ENCODE measurements at places on chromosomes 12 and 14.
A peak's percentile ranks its signal among the peaks of the same experiment; 100 is the strongest.

GRCh38 chr12:128449146-128449894 is 182.3 kb downstream of the TMEM132C start:
- DNase-seq, result no peak

DNA sequence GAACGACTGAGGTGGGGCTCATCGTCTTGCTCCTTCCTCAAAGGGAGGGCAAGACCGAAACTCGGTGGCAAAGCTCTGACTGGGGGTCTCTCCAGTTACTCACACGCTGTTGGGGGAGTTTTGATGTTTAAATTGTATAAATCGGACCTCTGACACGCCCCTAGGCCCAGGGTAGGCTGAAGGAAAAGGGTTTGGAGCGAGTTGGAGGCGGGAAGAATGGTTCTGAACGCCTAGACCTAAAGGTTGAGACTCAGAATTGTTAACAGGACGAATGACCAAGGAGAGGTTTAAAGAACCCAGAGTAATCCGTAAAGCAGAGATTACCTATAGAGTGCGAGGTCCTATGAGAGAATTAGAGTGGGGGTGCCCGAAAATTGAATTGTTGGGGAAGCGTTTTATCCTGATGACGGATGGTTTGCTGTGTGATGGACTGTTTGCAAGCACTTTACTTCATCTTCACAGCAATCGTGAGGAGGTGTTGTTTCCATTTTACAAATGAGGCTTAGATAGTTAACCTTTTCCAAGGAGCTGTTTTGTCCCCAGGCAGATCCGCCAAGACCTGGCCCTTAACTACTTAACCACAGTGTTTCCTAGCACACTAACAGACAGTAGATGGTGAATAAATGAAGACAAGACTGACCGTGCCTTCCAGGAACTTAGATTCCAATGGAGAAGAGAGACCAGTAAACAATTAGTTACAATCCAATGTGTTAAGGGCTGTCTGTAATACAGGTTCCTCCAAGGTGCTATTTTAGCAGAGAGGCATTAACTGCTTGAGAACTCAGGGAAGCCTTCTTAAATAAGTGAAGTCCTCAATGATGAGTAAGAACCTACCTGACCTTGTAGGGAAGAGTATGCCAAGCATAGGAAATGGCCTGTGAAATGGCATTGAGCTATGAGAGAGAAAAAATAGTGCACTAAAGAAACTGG is 929 bp upstream of the UBE2N start:
- DNase-seq, result no peak

DNA sequence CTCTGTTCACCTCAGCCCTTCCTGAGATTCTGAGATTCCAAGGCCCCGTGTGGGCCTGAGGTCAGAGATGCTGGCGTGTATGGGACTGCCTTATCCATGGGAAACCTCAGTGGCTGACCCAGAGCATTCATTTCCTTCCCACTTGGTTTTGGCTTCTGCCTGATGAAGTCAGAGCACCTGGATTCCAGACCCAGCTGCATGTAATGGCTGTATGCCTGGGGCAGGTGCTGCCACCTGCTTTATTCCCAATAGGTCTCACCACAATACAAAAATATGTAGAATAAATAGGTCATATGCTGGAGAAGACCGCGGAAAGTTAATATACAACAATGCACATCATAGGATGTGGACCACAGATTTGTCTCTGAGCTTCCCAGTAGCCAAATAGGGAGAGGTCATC is 25.6 kb downstream of the FIGNL2 start:
- no peak for DNase-seq

DNA sequence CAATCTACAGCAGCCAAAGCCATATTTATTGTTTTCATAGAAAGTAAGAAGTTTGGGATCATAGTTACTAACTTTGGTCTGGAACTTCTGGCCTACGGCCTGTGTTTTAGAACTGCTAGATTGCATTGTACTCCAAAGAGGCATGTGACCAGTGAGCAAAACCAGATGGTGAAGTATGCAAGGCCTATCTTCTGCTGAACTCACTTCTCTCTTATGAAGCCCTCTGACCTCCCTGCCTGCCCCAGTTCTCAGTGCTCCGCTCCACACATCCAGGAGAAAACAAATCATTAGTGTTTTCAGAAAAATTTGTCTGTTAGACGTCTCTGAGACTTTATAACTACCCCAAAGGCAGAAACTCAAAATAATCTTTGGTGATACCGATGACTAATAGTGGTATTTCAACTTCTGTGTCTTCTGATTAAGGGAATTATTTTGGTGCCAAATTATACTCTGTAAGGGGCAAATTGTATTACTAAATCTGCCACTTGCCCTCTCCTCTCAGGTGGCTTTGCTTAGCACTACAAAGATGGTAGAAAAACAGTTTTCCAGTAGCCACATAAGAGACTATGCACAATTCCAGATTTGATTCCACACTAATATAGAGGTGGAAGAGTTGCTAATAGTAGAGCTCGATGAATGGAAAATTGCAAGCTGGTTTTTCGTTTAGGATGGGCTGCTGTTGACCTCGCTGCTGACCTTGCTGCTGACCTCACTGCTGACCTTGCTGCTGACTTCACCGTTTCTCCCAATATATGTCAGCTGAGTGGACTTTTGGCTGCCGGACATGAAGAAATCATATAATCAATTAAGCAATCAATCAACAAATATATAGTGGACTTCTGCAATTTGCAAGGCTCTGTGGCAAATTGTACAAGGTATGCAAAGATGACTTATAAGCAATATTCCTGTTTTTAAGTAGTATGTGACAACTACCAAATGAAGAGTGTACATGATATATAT is 147.5 kb downstream of the KITLG start:
- DNase-seq, result no peak

- DNase-seq, result no peak
Measured at GRCh38 chr12:58089588-58089987, 148.2 kb downstream of the ATP23 start.

DNA sequence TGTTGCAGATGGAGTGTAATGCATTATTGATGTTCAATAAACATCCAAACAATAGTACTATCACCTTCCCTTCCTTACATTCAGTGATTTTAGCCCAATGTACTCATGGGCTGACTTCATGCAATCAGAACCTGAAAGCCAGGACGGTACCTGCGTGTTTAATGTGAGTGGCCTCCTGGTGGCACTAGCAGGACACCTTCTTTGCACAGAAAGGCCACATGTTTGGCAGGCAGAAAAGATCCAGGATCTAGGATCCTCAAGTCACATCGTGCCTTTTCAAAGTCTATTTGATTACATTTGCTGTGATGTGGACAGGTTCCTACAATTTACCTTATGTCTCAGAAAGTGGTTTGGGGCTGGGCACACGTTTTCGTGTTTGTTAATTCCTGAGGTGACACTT is 82.9 kb downstream of the NEDD1 start:
- no peak for DNase-seq

GRCh38 chr14:100219126-100219785 is 19.7 kb upstream of the YY1 start:
- DNase-seq, result no peak

GRCh38 chr14:57060276-57060955 is 208.3 kb downstream of the EXOC5 start:
- DNase-seq, result no peak

GRCh38 chr12:112350593-112351592 is 31.3 kb downstream of the HECTD4 start:
- no peak for DNase-seq

DNA sequence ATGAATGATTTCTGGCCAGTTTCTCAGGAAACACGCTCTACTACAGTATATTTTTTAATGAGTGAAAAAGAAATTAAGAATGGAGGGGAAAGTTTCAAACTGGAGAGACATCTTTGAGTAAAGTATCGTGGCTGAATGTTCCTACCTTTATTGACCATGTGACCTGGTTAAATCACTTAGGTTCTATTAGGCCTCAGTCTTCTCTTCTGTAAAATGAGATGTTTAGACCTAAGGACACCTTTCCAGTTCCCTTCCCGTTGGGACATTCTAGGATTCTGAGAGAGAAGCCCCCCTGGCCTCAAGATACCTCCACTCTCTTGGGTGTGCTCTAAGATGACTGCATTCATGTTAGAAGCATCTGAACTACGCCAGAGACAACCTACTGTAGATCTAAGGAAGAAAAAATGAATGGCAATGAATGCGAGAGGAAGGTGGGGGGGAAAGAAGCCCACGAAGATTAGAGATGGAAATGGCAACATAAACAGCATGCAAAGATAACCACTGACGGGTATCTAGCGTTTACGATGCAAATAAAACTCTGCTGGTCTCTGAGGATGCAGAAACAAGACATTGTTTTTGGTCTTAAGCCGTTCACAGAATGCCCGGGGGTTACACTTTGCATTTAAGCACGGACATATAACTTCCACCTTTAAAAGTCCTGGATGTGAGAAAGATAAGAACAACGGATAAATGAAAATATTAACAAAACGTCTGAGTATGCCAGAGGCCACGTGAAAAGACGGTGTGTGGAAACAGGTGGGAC is 599 bp upstream of the CPSF6 start:
- no peak for DNase-seq

GRCh38 chr12:102542816-102543440 is 62.6 kb upstream of the IGF1 start:
- DNase-seq, result no peak

DNA sequence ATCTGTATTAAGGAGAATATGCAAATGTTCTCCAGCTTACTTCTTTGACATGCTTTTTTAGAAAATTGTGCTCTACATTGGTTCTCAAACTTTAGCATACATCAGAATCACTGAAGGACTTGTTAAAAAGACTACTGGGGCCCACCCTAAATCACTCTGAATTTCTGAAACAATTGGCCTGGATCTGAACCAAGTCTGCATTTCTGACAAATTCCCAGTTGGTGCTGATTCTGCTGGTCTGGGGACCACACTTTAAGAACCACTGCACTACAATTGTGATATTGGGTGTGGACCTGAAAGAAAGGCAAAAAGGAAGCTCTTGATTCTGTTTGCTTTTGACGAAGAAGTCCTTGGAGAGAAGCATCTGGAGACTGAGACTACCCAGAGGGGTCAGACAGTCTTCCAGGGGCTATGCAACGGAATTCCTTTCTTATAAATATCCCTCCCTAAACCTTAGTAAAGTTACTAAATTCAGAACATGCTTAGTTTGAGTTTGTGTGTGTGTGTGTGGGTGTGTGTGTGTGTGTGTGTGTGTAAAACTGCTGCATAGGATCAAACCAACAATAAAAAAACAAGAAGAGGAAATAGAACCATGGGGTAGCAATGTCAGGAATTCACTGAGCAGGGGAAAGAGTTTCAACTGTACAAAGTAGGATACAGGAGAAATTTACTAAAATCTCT is 36.8 kb downstream of the EAPP start:
- DNase-seq, result no peak

DNA sequence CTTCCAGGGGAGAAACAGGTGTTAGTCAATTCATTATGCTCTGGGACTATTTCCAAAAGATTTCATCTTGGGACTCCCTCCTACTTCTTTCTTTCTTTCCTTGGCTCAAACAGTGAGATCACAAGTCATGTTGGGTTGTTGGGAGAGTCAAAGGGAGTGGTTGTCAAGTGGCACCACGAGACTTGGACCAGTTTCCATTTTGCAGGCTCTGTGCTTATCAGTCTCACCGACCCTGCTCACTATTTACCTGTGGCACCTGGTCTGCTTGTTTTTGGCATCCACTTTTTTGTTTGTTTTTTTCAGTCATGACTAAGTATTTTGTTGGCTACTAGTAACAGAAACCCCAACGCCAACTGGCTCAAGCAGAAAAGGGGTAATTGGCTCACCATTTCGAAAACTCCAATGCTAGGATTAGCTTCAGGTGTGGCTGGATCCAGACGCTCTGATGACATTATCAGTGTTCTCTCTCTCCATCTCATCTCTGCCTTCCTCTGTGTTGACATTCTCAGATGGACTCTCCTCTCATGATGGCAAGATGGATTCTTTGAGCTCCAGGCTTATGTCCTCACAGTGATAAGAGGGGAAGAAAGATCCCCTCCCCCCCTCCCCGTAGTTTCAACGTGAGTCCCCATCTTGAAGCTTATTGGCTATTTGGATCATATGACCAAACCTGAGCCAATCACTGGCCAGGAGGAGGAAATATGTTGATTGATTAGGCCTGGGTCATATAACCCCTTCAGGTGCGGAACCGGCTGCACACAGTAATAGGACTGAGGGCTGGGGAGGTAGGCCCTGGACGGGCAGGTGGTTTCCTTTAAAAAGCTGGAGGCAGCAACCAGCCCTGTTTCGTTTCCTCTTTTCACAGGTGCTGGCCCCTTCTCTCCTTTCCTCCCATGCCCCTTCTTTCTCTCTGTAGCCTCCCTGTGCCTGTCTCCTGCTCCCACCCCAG is 84.2 kb downstream of the AACS start:
- no peak for DNase-seq

DNA sequence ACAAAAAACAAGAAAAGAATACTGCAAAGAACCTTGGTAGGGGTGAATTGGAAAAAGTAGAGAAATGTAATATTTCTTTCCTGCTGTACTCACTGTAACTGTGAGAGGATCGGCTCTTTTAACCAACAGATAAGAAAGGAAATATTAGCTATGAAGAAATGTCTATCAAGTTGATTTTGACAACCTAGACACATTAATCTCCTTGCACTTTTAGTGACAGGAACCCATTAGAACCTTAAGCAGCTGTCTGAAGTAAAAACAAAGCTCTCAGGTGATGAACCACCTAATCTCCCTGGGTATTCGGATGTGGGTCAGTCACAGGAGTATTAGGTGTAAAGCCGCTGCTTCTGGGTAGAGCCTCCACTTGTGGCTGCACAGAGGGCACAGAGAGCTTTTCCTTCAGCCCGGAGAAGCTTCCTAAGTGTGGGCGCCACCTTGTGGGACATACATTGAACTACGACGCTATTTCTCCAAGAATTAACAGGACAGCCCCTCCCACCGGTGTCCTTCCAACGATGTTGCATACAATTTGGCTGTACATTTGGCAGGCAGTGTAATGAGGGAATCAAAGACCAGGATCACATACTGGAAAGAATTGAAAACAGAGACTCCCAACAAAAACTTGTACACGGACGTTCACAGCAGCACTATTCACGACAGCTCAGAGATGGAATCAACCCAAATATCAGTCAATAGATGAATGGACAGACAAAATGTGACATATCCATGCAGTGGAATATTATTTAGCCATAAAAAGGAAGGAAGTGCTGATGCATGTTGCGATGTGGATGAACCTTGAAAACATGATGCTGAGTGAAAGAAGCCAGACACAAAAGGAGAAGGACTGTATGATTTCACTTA is 28.9 kb upstream of the MAPKAPK5 start:
- peak; percentile 77 for DNase-seq

- DNase-seq, result no peak
Measured at GRCh38 chr12:132488127-132489077, 1.5 kb upstream of the FBRSL1 start.

DNA sequence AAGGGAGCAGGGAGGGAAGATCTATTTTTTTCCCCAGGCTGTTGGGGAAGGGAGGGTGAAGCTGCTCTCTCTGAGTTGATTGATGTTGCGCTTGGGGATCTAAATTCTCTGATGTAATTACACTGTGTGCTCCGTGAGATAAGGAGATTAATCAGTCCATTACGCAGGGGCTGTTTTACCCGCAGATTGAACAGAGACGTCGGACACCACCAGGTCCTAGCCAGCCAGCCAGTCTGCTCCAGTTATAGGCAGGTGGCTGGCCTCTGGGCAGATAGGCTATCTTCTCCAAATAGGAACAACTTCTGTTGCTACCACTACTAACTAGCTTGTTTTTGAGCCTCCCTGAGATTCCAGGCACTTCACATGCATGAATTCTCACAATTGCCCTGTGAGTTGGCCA is 91.1 kb downstream of the SRRM4 start:
- no peak for DNase-seq
